ENCODE measurements at places on chromosomes 2 and 18.
A peak's percentile ranks its signal among the peaks of the same experiment; 100 is the strongest.

DNA sequence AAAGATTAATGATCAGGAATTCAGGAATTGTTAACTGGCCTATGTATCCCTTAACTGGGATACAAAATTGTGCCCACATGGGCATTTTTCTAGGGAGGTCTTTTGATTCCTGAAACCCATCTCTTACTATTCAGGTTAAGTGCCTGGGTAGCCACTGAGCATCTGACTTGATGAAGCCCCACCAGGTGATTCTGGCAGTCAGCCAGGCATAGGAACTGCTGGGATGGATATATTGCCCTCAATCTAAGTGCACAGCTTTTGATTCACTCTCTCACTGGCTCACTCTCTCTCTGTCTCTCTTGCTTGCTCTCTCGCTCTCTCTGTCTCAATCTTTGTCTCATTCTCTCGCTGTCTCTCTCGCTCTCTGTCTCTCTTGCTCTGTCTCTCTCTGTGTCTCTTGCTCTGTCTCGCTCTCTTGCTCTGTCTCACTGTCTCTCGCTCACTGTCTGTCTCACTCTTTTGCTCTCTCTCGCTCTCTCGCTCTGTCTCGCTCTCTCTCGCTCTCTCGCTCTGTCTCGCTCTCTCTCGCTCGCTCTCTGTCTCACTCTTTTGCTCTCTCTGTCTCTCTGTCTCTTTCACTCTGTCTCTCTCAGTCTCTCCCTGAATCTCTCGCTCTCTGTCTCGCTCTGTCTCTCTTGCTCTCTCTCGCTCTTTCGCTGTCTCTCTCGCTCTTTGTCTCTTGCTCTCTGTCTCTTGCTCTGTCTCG is 22.3 kb downstream of the INPP1 start:
- no peak for DNase-seq

DNA sequence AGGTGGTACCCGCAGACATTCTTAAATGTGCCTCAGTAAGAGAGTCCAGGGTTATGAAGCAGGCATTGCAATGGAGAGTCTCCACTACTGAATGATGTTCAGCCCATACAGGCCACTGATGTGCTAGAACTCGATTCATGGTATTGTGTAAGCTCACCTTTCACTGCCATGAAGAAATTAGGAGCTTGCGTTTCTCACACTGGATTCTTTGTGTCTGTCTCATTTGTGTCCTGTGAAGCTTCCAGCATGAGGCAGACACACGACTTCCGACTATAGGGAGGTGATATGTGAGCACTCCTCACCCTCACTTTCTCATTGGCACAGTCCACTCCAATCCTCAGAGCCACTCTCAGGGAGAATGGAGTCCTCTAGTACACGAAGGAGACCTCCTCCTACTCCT is 677.4 kb upstream of the RAB6C start:
- no peak for DNase-seq

DNA sequence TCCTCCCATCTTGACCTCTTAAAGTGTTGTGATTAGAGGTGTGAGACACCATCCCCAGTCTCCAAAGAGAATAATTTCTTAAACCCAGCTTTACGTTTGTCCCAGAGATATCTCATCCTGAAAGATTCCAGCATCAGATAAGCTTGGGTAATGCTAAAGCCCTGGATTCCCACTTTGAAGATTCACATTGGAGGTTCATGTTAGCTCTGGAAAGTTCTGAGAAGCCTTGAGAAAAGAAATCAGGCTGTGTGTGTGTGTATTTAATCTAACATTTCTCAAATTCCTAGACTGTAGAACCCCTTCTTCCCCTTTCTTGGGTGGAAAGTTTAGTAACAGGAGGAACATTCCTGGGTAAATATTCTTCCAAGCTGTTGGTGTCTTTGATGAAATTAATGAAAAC is 18.0 kb downstream of the ZNF532 start:
- DNase-seq = no peak

- DNase-seq = peak; percentile 50
Observed at GRCh38 chr2:101387151-101387834, at the start of gene CREG2. CREG2 (minus strand) TSS chr2:101387503; CDS start chr2:101387457, 46 bp downstream.

GRCh38 chr18:78447211-78447610 is 532.4 kb upstream of the SALL3 start:
- DNase-seq = no peak

DNA sequence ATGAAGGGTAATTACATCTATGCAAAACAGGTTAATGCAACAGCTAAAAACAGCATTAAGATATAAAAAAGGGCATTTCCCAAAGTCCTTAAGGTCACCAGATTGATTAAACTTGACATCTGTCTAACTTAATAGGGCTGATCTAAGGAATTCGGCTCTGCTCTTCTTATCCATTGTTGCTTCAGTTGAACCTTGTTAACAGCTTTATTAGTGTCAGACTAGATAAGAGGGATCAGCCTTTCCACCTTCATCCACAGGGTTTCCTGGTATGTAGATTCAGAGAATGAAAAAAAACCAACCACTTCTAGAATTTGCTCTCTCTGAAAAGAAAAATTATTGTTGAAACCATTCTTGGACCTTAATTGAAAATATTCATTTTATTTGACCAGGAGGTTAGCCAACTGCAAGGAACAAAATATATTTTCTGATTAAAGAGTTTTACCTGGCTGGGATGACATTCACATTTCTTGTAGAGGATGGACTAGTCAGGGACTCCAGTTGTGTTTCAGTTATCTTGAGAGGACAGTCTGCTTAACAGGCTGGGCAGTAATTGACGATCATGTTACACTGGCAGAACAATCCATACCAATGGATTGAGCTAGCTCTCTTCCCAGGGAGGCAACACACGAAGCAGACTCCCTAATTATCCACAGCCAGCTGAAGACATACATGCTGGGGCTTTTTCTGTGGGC is 357.4 kb upstream of the ACVR2A start:
- no peak for DNase-seq

DNA sequence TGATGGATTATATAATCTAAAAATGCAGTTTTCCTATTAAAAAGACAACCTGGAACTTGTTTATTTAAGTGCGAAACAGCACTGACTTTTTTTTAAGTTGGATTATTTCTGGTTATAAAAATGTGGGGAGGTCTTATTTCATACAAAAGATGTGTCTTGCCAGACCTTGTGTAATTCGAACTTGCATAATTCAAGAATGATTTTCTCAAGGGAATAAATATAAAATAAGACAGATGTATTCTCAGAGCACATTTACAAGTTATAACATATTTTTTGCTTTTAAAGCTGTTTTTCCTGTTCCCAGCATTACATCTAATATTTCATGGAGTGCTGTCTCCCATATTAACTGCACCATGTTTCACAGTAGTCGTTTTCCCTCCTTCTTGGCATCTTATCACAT is 263.1 kb downstream of the CDH20 start:
- DNase-seq = no peak

GRCh38 chr18:76985951-76986236 is 146.7 kb downstream of the MBP start:
- DNase-seq = no peak

- DNase-seq = no peak
Observed at GRCh38 chr2:46306330-46306751, 9.1 kb downstream of the EPAS1 start.

DNA sequence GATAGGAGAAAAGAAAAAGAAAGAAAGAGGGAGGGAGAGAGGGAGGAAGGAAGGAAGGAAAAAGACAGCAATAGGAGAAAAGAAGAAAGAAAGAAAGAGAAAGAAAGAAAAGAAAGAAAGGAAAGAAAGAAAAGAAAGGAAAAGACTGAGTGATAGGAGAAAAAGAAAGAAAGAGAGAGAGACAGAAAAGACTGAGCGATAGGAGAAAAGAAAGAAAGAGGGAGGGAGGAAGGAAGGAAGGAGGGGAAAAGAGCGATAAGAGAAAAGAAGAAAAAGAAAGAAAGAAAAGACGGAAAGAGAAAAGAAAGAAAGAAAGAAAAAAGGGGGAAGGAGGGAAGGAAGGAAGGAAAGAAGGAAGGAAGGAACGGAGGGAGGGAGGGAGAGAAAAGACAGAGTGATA is 216.7 kb downstream of the DOK6 start:
- no peak for DNase-seq

DNA sequence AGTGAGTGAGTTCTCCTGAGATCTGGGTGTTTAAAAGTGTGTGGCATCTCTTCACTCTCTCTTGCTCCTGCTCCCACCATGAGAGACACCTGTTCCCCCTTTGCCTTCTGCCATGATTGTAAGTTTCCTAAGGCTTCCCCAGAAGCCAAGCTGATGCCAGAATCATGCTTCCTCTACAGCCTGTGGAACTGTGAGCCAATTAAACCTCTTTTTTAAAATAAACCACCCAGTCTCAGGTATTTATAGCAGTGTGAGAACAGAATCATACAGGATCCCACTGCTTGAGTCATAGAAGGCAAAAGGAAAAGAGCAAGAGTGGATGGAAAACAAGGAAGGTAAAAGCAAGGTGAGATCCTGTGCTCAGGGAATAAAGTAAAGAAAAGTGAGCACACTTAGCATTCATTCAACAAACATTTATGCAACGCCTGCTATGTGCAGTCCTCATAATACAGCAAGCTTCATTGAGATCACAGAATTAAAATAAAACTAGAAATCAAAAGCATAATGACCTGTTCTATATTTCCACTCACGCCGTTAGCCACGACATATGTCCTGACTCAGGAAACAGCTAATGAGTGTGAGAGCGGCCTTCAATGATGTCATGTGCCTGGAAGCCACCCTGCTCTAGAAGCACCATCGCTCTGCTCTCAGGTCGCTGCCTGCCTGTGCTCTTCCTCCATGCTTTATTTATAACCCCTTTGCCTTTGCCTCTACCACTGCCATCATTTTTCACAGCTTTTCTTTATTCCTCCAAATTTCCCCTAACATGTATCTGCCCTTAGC is 11.3 kb upstream of the COPS8 start:
- no peak for DNase-seq

- no peak for DNase-seq
Observed at GRCh38 chr2:156935616-156936015, 321.9 kb upstream of the GALNT5 start.

GRCh38 chr2:193539188-193539587 is 1344.5 kb upstream of the TMEFF2 start:
- no peak for DNase-seq

DNA sequence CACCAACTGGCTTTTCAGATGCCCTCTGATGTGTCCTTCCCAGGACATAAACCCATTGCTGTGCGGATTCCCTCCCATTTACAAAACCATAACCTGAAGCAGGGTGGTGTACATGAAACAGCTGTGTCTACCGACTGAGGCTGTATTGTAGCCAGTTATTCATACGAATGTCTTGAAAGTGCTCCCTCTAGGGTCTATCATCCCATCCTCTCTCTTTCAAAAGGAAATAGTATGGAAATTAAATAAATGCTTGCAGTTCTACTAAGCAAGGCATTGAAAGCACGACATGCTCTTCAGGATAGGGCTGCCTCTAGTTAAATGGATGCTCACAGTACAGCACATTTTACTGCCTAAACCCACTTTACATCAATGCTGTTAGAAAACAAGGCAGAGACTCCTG is 112.2 kb upstream of the PXDN start:
- no peak for DNase-seq

GRCh38 chr2:223626716-223627115 is 24.6 kb upstream of the SCG2 start:
- DNase-seq = no peak

DNA sequence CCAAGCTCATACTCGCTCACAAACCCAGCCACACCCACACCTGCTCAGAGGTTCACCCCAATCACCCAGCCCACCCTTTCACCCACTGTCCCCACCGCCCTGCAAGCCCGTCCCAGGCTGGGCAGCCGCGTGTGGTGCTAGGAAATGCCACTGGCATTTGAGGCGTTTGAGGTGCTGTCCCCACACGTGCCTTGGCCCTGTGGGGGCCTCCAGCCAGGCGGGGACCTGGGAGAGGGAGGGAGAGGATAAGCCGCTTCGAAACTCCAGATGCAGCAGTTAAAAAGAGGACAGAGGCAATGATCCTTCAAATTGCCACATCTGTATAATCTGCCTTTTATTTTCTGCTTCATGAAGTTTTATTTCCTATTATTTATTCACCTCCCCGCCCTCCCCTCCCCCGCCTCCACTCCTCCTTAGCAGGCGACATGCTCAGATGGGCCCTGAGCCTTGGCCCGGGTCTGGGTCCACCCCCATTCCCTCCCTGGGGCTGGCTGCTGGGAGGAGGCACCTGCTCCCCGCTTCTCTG is 35.9 kb downstream of the PSD4 start:
- no peak for DNase-seq

- DNase-seq = no peak
Observed at GRCh38 chr2:171793691-171794678, 100.1 kb downstream of the SLC25A12 start.

DNA sequence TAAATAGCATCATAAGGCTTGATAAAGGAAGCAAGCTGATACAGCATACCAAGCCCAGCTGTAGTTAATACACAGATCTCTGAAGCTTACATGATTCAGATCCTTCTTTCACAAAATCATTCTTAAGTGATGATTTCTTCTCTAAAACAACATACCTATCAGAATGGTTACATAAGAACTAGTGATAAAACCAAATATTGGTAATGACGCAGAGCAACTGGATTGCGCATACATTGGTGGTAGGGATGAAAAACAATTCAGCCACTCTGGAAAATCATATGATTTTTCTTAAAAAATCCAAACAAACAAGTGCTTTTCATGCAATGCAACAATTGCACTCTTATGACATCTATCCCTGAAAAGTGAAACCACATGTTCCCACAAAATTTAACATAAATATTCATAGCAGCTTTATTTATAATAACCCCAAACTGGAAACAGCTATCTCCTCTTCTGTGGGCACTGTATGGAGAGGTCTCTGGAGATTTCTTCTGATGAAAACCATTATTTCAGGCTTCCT is 153.6 kb upstream of the DSEL start:
- no peak for DNase-seq

GRCh38 chr18:62452280-62452831 is 70.5 kb upstream of the ZCCHC2 start:
- DNase-seq = no peak

DNA sequence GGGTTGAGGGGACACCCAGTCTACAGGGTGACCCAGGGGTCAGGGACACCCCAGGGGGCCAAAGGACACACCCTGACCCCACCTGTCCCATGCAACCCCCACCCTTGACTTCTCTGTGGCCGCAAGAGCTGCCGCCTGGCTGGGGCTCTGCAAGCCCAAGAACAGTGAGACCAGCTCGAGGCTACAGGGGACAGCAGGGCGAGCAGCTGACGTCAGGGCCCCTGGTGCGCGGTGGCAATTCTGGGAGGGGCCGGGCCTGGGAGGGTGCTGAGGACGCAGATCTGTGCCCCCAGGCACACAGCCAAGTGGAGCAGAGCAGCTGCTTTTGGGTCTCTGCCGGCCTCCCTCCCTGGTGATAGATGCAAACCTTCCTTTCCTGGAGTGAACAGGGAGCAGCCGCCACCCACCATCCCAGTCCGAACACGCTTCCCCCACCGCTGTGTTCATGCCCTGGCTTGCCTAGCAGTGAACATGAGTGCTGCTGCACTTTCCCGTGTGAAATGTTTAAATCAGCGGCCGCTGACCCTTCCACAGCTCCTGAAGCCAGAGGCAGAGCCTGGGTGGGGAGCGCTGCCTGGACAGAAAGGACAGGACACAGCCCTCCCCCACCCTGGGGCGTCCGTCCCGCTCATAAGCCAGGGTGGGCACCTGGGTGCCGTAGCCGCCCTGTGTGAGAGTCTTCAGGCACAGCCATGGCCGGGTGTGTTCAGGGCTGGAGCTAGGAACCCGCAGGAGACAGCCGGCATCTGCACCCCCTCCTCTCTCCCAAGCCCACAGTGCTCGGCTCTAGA is 46.9 kb downstream of the SLC66A2 start:
- DNase-seq = no peak

- DNase-seq = no peak
Observed at GRCh38 chr18:59696311-59697235, 650 bp downstream of the CCBE1 start.

- DNase-seq = no peak
Observed at GRCh38 chr18:26865557-26865956, at the start of gene AQP4. AQP4 (minus strand) TSS chr18:26865707; CDS start chr18:26865689, 18 bp downstream.

- no peak for DNase-seq
Observed at GRCh38 chr18:5709476-5710095, 165.8 kb upstream of the EPB41L3 start.

GRCh38 chr2:63882395-63883105 is 40.9 kb downstream of the UGP2 start:
- DNase-seq = no peak
